ENCODE measurements at places on chromosomes 1 and 21.

DNA sequence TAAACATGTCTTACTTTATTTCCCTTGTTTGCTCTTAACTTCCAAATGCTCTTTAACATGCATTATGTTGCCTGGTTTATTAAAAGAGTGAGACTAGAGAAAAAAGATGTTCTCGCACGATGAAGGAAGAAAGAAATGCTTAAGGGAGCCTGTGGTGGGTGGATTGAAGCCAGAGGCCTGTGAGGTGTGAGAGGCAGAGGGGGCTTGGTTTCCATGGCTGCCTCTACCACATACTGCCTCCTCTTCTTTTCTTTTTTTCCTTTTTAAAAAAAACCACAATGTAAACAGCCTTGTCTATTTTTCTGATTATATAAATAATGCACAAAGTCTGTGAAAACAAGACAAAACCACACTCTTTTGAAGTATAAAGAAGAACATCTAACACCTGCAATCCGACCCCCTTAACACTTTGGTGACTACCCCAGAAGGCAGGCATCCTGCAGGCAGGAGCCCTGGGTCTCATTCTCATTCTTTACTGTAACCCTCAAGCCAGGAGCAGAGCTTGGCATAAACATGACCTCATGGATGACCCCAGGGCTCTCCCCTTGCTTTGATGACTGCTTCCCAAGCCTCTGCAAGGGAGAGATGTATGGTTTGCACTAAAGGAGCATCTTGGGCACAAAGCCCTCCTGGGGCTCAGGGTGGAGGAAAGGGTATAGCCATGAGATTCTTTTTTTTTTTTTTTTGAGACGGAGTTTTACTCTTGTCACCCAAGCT is 10.1 kb upstream of the PARP1 start:
- DNase-seq: no peak

- no peak for DNase-seq
Observed at GRCh38 chr1:65221638-65222339, 73.8 kb downstream of the AK4 start.

DNA sequence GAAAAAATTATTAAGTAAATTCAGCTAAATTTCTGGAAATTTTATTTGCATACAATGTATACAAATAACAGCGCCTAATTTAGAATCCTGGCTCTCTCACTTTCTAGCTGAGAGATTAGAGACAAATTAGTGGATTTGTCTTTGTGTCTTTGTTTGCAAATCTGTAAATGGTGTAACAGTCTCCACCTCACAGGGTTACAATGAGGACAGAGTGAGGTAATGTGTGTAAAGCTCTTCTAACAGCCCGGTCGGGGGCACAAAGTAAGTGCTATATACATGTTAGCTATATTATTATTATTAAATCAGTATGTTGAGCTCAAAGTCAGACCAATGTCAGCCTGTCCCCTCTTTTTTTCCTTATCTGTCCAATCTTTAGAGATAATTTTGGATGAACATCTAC is 5.0 kb upstream of the ADAMTSL4 start:
- no peak for DNase-seq

DNA sequence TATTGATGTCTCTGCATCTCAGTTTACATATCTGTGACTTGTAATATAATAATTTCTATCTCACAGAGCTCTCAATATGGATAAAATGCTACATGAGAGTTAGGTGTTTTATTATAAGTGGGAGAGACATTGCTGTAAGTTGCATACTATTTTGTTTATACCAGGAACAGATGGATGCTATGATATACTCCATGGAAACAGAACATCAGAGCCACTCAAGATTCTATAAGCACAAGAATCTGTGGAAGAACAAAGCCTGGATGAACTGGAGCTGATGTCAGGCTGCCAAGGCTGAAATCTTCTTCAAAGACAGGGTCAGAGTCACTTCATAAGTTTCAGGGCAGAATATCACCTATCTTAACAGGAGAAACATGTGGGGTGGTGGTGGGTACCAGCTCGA is 30.2 kb downstream of the DUSP10 start:
- no peak for DNase-seq

GRCh38 chr1:151408891-151409290 is 9.5 kb downstream of the PSMB4 start:
- DNase-seq: no peak

GRCh38 chr1:178931858-178932551 is 61.1 kb upstream of the ANGPTL1 start:
- peak; percentile 8 for DNase-seq

DNA sequence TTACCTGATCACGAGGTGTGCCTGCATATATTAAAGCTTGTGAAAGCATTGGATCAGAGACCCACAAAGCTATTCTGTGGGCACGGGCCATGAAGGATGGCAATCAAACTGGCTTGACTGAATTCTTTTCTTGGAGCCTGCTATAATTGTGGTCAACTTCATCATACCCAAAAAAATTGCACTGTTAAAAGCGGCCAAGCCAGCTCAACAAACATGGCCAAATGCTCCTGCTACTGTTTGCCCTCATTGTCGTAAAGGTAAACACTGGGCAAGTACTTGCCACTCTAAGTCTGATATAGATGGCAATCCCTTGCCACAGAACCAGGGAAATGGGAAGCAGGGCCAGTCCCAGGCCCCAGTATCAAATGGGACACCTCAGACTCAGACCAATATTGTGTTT is 6.6 kb upstream of the GSTM5 start:
- no peak for DNase-seq

DNA sequence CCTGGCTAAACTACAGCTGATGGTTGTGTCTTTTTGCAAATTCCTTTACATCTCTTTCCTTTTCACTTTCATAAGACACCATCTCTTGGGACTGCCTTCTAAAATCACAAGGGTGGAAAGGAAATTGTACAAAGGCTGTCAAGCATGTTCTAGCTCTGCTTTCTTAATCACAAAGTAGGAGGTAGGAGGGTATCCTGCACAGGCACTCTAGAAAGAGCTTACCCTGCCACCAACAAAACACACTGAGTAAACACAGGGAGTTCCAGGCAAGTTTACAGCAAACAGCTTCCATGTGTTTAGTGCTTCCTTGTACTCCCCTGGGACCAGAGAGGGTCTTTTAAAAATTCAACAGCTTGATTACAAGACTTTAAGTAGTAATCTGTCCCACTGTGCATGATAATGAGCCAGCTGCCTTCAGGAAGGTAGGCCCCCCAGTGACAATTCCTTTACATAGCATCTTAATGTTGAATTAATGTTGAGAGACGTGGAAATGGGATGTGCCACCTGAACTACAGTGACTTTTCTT is 2.4 kb downstream of the PLPP3 start:
- peak; percentile 68 for DNase-seq

DNA sequence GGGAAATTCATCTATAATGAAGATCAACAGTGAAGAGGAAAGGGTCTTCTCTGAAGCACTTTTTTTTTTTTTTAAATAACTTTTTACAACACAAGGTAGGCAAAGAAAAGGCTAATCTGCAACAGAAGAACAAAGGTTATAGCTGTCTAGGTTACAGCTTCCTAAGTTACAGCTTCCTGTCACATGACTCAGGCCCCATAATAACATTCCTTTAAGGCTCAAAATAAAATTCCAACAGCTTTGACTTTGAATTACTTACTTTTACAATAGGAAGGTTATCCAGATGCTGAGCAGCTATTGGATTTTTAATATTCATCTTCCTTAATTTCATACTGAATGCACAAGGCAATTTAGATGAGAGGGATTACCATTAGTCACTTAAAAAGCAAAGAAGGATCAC is 40.4 kb upstream of the TMEM61 start:
- no peak for DNase-seq

DNA sequence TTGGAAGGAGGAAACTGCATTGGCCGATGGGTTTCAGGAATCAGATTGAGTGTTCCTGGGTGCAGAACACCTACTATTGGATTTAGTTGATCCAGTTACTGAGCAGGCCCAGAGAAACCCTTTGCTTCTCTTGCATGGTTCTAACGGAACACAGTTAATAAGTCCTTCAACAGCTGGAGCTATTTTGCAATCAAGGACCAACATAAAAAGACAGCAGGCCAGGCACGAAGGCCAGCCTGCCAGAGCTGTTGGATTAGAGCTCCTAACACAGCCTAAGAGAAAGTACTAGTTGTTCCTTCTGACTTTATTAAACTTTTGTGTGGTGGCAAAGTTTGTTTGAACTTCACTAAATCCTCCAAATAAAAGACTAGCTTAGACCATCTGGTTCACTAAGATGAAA is 148.0 kb upstream of the LMO4 start:
- DNase-seq: no peak

- peak; percentile 77 for DNase-seq
Observed at GRCh38 chr1:73998348-73998959, 199.5 kb downstream of the LRRIQ3 start.

- DNase-seq: no peak
Observed at GRCh38 chr21:32463367-32463766, 50.9 kb downstream of the EVA1C start.

GRCh38 chr1:81733480-81733879 is 67.3 kb upstream of the ADGRL2 start:
- no peak for DNase-seq

DNA sequence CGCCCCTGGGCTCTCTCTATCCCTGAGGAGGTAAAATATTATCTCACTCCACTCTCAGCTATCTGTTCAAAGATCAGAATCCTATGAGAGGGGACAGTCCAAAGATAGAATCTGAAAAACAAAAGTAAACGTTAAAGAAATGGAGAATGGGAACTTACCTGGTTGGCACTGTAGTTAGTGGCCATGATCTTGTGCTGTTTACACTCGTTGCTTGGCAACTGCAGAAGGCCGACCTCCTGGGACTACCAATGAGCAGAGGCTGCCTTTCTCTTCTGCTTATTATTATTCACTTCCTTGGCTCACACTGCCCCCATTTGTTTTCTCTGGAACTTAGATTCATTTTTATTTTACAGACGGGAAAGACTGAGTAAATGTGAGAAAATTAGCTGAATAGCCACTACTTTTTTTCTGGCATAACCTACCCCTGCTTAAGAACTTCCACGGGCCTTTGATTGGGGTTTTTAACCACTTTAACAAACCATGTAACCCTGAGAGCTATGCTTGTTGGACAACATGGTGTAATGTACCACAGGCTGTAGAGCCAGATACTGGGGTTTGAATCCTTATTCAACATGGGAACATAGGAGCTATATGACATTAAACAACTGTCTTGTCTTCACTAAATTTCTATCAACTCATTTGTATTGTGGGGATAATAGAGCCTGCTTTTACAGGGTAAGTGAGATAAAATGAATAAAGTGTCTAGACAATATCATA is at the start of gene CFAP126:
Gene CFAP126, minus strand, starts transcription at position 193 of the 717 bp plus-strand sequence. Its CDS starts 8 bp downstream, at position 185.
- peak; percentile 86 for DNase-seq

DNA sequence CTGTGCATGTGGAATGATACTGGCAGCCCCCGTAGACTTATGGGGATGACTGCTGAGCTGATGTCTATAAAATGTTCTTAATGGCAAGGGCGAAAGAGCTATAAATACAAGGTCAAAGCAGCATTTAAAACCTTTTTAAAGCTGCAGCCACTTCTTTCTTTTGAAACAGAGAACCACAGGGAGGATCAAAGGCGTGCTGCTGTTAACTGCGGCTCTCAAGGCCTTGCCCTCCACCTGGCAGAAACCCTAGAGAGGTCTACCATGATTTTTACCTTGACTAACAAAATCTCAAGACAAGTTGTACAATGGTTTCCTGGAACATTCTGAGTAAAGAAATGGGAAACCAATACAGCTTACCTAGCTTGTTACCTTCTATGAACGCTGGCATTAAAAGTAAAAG is 89.7 kb downstream of the SLC45A1 start:
- no peak for DNase-seq

DNA sequence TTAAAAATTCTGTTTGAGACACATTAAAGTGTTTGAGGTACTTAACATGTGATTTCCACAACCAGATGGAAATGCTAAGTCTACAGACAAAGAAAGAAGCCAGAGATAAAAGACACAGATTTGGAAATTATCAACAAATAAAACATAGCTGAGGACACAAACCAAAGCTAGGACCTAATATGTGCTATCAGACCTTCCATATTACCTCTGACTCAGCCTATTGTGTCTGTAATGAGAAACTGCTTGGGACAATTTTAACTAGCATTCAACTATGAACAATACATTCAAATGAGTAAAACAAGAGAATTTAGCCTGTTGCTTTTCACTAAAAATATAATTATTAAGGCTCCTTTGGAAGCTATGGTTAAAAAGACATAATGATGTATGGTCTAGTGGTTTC is 54.6 kb downstream of the WNT2B start:
- no peak for DNase-seq

- no peak for DNase-seq
Observed at GRCh38 chr1:33288976-33289857, 31.7 kb downstream of the A3GALT2 start.

DNA sequence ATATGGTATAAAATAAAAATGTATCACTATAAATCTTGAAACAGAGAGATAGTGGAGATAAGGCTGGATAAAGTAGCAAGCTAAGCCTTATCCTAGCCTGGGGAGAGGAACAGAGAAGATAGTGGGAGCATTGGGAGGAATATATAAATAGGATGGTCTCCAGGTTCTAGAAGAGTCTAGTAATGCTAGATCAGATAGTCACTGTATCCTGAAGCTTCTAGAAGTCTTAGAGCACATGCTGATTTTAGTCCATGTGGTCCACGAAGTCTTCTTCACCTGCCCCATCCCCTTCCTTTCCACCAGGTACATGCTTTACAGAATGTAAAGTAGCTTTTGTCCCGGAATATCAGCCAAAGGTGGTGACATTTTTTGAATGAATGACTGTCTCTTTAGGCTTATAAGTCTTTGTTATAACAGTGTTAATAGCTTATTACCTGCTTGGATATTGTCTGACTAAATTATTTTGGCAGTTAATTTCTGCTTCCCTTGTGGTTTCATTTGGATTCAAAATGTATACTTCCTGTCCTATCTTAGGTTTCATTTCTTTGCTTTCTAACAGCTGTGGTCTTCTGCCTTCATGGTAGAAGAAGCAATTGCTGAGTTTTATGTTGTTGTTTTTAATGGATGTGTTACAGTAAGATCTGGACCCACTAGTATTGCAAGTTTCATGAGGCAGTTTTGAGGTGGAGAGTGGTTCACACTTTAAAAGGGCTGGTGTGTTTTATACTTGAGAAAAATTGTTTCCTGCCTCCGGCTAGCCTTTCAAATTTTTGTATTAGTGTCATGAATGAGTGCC is 5.9 kb downstream of the SMG7 start:
- peak; percentile 41 for DNase-seq

All from Kasumi-1 (cell line).